Activated CD8-positive, alpha-beta memory T cell treated with anti-CD3 and anti-CD28 coated beads, Interleukin-2, amount 10 ng/mL, durations not matched to agents 7 days and 5 days (primary cell): ENCODE measurements at places on chromosomes 5 and 9. TPM values are rescaled to one million over a fixed set of nuclear protein-coding genes. Genes with fewer than 3 reads are reported as not detected.

IFNA6 gene
- total RNA-seq, result not detected

GRM6 gene
- not detected for total RNA-seq

HAPLN1 gene
- total RNA-seq, result not detected

- no peak for DNase-seq
These were observed 907 bp downstream of the HMCN2 start for GRCh38 chr9:130266236-130267098.

GRCh38 chr5:172894767-172895388, 60.8 kb downstream of the ERGIC1 start:
- no peak for DNase-seq

DNA sequence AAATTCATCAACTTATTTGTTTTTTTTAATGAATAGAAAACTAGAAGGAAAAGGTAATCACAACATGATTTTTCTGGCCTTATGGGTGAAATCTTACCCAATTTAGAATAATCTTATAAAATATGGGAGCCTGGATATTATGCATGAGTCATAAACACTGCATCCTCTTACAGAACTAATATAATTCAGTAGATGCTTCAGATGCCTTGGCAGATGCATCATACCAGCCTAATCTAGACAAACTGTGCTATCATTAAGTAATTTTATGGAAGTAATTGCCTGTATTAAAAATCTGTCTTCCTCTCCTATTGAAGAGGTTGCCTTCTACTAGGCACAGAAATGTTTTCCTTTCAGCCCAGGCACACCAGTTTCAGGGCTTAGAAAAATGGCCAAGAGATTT, 2384.6 kb upstream of the WWC1 start:
- DNase-seq, result no peak

DNA sequence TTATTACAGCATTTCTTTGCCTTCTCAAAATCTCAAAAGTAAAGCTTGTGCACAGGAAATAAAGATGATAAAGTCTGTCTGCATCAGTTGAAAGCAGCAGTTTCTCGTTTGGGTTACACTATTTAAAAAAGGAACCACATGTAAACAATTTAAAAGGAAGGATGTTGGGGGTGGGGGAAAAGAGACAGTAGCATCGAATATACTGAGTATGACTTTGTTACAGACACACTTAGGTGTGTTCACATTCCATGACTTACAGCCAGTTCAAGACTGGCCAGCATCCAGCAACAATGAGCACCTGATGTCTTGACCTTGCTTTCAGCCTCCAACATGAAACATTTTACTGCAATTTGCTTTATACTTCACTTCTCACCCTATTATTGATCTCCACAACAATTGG, 8.7 kb downstream of the GAPT start:
- no peak for DNase-seq

- no peak for DNase-seq
These were observed 3.1 kb downstream of the GTF3C4 start for GRCh38 chr9:132673355-132673754.

DNA sequence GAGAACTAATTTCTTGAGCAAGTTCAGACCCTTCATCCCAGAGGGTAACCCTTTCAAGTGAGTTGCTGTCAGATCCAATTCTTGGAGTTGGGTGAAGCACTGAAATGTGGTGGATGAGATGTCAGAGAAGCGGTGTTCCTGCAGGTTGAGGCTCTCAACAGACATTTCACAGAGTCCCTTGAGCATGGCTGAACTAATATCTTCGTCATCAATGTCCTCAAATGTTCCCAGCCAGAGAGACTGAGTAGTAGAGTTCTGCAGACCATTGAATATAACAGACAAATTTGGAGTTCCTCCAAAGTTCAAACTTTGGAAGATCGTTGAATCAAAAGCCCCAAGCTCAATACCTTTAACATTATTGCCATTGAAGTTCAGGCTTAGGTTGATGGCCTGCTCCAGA, 12.7 kb downstream of the CD180 start:
- DNase-seq, result no peak

GRCh38 chr5:61329550-61330128, 2.4 kb upstream of the ZSWIM6 start:
- peak; percentile 49 for DNase-seq

GRCh38 chr9:125329978-125330377, 68.4 kb downstream of the GAPVD1 start:
- DNase-seq, result no peak

GRCh38 chr9:117929868-117930267, 225.7 kb downstream of the TLR4 start:
- no peak for DNase-seq

DNA sequence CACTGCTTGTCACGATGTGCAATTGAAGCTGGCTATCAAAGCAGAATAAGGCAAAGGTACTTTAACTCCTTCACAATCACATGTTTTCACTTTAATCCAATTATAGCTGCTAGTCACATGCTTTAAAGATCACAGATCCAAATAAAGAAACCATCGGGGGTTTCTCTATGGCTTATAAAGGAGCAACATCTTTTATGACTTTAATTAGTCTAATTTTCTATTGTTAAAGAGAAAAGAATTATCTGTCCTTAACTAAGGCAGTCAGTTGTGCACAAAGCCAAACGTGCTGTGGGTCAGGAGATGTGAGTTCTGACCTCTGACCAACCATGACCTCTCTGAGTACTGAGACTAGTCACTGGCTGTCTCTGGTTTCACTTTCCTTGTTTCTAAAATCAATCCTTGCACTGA, 561.1 kb downstream of the RAB3C start:
- no peak for DNase-seq

GRCh38 chr5:139903795-139904565, 108.4 kb downstream of the PSD2 start:
- DNase-seq, result no peak
